Activated CD8-positive, alpha-beta memory T cell treated with anti-CD3 and anti-CD28 coated beads for 1 hour (primary cell): ENCODE measurements at places on chromosomes 3 and 15.
A peak's percentile ranks its signal among the peaks of the same experiment; 100 is the strongest.

GRCh38 chr3:31985831-31986230 is 4.3 kb downstream of the ZNF860 start:
- no peak for DNase-seq

DNA sequence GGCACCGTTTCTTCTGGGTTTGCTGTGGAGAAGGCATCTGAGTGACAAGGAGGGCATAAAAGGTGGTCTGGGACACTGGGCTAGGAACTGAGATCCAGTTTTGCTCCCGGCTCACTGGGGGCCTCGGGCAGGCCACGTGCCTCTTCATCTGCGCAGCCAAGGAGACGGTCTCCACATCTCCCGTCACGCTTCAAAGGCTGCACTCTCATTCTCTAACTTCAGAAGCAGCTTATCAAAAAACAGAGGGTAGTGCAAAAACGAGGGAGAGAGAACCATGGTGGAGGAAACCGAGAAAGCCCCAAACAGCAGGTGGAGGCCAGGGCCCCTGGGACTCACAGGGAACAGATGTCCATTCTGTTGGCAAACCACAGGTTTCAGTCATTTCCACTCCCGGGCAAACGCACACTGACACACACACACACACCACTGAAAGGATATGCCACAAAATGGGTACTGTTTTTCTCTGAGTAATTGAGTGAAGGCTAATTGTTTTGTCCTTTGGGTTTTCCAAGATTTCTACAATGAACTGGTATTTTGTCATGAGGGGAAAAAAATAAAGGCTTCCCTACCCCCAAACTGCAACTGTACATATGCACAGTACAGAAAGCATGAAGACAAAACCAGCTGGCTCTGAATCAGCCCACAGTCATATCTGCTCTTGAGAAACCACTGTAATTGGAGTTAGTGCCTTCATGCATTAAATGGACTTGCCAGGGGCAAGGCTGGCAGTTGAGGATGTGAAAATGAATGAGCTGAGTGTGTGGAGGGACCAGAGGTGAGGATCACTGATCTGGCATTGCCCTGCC is 71.9 kb downstream of the MGLL start:
- no peak for DNase-seq

DNA sequence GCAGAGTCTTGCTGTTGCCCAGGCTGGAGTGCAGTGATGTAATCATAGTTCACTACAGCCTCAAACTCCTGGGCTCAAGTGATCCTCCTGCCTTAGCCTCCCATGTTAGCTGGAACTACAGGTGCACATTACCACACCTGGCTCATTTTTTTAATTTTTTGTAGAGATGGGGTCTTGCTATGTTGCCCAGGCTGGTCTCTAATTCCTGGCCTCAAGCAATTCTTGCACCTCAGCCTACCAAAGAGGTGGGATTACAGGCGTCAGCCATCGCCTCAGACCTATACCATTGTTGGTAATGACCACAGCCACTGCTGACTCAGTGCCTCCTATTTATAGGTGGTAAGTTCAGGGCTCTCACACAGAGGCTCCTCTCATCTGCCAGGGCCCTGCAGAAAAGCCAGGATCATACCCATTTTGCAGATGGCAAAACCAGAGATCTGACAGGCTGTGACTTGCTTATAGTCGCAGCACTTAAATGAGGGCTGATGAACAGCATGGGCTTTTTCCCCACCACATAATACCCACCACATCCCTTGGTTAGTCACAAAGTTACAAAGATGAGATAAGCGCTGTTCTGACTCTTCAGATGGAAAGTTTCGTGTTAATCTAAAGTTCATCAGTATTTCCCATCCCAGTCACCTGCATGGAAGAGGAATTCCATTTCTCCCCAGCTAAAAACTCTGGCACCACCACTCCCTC is 21.8 kb upstream of the SPATA12 start:
- DNase-seq, result no peak

GRCh38 chr3:148763986-148764935 is 63.4 kb upstream of the CPB1 start:
- no peak for DNase-seq

GRCh38 chr3:98885851-98886250 is 15.6 kb downstream of the DCBLD2 start:
- no peak for DNase-seq

GRCh38 chr15:58568157-58568571 is 136.4 kb downstream of the LIPC start:
- DNase-seq, result no peak

DNA sequence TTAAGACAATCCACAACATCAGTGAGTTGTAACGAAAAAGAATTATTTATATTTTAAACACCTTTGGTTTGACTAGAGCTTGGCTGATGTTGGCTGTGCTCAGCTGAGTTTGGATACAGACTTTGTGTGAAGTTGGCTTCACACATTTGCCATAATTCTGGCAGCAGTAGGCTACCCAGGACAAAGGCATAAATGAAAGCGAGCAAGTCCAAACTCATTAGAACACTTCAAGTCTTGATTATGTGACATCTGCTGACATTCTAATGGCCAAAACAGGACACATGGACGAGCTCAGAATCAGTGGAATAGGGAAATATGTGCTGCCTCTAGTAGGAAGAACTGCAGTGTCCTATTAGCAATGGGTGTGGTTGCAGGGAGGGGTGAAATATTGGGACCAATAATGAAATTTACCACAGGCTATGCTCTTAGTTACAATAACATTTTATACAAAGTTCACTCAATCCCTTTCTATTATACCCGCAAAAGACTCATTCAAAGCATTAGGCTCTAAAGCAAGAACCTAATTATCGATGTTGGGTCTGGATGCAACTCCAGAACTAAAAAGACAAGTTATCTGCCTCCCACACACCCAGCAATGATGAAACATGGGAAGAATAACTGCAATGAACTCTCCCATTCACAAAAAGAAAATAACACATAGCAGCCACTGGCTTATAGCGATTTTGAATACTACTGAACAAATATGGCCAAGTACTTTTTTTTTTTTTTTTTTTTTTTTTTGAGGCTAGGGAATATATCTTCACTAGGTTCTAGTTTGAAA is 493.9 kb upstream of the RASGRP1 start:
- DNase-seq, result no peak

- no peak for DNase-seq
These were observed 266.9 kb upstream of the NR2E3 start for GRCh38 chr15:71543413-71543812.

DNA sequence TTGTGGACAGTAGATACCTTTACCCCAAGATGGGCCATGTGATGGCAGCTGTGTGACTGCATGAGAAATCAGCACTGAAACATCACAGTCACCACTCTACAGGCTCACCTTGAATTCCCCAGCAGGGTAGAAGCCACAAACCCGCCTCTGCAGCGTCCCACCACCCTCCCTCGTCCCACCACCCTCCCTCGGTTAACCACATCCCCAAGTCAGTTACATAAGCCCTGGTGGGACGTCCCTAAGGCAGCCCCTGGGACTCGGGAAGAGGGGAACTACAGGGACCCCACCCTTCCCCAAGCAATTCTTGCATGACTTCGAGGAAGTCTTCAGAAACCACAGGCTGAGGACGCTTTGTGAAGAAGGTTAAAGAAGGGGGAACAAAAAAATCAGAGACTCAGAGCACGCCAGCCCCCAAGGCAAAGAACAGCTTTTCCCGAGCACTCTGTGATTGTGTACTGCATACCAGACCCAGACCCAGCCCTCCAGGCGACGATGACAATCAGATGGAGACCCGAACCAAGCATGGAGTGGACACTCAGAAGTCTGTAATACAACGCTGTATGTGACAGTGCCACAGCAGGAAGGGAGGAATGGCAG is 60.5 kb downstream of the SH3BP5 start:
- peak; percentile 64 for DNase-seq

DNA sequence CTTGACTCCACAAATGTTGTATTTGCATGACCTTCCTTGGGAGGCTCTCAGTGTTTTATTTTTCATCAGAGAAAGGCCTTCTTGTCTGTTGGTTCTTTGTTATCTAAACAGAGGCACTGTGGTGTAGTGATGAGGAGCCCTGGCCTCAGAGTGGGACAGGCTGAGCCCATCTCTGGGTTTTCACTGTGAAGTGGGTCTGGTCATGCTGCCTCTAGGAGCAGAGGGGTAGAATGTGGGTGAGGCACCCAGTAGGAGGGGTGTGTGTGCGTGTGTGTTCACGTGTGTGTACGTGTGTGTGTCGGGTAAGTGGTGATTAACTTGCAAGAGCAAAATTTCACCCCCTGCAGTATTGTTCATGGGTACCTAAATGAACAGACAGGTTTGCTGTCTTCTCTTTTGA is 14.4 kb downstream of the KLF13 start:
- DNase-seq, result no peak

DNA sequence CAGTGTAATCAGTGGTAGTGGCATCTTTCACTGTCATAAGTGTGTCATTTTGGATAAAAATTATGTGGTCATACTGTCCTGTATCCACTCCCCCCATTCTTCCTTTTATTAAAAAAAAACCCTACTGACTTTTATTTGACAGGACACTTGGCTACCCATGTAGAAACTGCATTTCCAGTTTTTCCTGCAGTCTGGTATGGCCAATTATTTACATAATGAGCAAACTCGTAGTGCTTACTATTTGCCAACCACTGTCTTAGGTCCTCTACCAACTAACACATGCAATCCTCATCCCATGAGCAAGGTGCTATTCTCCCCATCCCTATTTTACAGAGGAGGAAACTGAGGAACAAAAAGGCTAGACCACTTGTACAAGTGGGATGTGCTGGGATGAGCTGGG is 129.1 kb downstream of the MECOM start:
- no peak for DNase-seq

DNA sequence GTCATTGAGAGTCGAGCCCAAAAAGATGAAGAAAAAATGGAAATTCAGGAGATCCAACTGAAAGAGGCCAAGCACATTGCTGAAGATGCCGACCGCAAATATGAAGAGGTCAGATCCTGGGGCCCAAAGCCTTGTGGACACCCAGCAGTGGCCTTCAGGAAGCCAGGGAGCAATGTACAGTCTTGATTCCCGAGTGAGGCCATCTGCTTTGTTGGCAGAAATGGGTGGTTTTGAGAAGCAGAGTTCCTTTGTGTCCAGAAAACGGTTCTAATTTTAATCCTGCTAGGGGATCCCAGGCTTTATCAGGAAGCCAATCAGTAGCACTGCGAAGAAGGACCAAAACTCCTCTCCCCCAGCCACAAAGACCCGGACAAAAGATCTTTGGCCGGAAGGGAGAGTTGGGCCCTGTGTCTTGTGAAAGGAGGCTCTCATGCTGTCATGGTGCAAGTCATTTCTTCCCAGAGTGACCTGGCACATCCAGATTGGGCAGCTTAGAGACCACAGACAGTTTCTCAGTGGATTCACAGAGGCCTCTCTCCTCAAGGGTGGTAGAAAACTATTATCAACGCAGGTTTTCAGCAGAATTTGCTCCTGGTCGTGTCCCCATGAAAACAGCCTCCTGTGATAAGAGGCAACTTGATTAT is 17.1 kb downstream of the TPM1 start:
- DNase-seq, result no peak

- no peak for DNase-seq
These were observed 218.2 kb downstream of the SHOX2 start for GRCh38 chr3:157888040-157888439.

GRCh38 chr3:122674339-122674738 is 6.3 kb upstream of the PARP14 start:
- DNase-seq, result no peak

DNA sequence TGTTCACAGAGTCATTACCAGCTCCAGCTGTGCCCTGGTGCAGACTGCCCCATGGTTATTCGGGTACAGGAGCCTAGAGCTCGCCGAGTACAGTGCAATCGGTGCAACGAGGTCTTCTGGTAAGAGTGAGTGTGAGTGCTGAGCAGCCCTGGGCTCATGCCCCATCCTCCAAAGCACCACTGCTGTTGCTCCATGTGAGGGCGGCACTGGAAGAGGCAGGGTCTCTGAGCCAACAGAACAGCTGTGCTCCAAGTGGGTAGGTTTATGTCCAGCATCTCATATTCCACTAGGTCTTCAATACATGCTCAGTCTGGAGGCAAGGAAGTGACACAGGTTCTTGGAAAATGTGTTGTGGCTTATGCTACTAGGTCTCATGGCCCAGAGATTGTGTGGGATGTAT is 19.5 kb upstream of the P4HTM start:
- no peak for DNase-seq

- no peak for DNase-seq
These were observed 17.7 kb downstream of the MELTF start for GRCh38 chr3:197011780-197012539.

GRCh38 chr15:65303687-65304380 is 643 bp upstream of the RNU5B-1 start:
- no peak for DNase-seq

DNA sequence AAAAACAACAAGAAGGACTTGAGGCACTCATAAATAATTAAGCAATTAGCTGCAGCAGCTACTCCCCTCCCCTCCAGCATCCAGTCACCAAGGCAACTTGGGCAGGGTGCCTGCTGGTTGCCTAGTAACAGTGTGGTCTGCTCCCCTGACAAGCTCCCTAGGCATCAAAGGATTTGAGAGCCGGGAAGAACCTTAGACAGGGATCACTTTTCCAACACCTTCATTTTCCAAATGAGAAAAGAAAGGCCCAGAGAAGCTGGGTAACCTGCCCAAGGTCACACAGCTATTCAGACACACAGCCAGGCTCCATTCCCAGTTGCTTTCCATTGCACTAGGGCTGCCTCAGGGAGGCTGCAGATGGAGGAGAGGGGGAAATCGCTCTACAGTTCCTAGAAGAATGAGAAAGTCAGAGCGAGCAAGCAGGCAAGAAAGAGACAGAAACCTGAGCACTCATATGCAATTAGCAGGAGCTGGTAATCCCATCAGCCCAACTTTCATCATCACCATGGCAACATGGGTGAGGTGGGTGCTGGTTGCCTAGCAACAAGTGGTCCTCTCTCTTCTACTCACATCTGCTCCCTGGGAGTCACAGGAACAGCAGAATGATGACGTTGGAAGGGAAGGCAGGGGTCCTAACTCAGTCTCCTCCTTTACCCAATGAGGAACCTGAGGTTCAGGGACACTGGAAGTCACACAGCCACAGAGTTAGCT is 3.6 kb upstream of the EIF4E3 start:
- DNase-seq, result no peak

- DNase-seq, result no peak
These were observed 37.6 kb upstream of the SLC9A9 start for GRCh38 chr3:143885780-143886427.

GRCh38 chr3:43782541-43782940 is 91.8 kb downstream of the ABHD5 start:
- DNase-seq, result no peak

DNA sequence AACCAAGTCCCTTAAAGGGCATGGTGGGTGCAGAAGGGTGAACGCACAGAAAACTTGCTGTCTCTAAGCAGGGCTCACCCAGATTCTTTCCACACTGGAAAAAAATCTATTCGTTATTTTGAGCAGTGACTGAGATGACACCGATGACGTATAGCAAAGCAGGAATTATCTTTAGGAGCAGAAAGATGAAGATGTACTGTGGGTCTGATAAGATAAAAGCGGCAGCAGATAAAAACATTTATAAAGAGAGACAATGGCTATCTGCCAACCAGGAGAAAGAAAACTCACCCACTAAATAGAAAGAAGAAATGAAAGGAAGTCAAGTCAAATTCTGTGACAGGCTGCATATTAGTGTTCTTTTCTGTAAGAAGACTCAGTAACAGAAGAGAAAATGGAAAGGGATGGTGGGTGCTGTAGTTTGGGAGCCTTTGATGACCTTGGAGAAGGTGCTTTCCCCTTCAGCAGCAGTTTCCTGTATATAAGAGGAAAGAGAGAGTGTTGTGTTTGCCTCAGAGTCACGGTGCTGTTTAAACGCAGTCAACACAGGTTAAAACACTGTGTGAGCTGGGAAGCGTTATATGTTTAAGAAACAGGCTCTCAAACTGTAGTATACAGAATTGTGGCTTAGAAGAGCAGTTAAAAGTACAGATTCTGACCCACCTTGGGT is 111.6 kb downstream of the AQP9 start:
- DNase-seq, result no peak

- no peak for DNase-seq
These were observed 132.5 kb downstream of the MYRIP start for GRCh38 chr3:39941931-39942330.
